ENCODE measurements at places on chromosomes 12 and 14. TPM values are rescaled to one million over a fixed set of nuclear protein-coding genes. Genes with fewer than 3 reads are reported as not detected.
A peak's percentile ranks its signal among the peaks of the same experiment; 100 is the strongest.

DNA sequence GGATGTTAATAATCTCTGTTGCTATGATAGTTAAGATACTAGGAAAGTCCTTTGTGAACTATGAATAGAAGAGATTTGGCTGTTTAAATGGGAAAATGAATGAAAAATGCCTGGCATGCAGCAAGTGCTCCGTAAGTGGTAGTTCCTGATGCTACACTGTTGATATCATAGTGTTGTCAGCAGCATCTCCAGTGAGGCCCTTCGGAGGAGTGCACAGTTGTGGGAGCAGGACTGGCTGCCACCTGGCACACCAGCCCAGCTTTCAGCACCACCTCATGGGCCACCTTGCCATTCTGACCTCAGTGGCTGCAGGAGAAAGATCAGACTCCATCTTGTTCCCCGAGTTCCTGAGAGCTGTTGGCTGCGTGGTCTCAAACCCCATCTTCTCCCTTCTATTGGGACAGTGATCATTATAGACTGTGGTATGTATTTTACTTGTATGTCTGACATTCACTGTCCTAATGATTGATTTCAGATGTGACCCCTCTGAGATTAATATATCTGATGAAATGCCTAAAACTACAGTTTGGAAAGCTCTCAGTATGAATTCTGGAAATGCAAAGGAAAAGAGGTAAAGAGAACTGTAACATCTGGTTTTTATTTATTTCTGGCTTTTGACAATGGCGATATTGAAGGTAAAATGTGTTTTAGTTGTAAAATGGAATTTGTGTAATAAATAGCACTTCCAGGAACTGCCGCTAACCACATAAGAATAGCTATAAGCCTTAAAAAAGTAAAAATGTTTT, 80.9 kb downstream of the SLC4A8 start:
- DNase-seq = no peak
- no peaks in the 10 kb centered on the region for H3K4me1 ChIP-seq
- H3K36me3 ChIP-seq = no peaks in the 10 kb centered on the region
- no peak overlapping the region for H3K27ac ChIP-seq
- H3K27me3 ChIP-seq = no peaks in the 10 kb centered on the region
- H3K4me3 ChIP-seq = no peak overlapping the region

DNA sequence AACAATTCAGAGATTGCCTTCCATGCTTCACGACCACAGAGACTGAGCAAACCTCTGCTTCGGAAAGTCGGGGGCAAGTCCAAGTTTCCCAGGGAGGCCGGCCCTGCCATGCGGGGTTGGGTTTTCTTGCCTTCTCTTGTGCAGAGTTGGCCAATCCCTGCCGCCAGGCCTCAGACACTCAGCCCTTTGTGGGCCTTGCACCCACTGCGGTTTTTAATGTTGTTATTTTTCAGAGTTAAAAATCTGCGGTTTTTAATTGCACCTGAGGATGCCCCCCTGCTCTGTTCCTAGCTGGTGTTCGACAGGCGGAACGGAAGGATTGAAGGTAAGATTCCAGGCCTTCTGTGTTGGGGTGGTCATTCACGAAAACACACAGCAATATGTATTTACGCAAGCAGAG, 108.7 kb downstream of the CALM1 start:
- H3K4me3 ChIP-seq = no peak overlapping the region
- H3K36me3 ChIP-seq = no peaks in the 10 kb centered on the region
- no peak overlapping the region for H3K27ac ChIP-seq

GRCh38 chr12:107400686-107401447, 284.7 kb upstream of the PWP1 start:
- no peak overlapping the region for H3K4me3 ChIP-seq
- no peaks in the 10 kb centered on the region for H3K4me1 ChIP-seq
- no peaks in the 10 kb centered on the region for H3K27me3 ChIP-seq
- H3K27ac ChIP-seq = no peak overlapping the region

- H3K4me3 ChIP-seq = no peak overlapping the region
- H3K36me3 ChIP-seq = no peaks in the 10 kb centered on the region
- no peaks in the 10 kb centered on the region for H3K27me3 ChIP-seq
- DNase-seq = no peak
Observed at GRCh38 chr12:115134298-115134697, 450.3 kb upstream of the TBX3 start.

DNA sequence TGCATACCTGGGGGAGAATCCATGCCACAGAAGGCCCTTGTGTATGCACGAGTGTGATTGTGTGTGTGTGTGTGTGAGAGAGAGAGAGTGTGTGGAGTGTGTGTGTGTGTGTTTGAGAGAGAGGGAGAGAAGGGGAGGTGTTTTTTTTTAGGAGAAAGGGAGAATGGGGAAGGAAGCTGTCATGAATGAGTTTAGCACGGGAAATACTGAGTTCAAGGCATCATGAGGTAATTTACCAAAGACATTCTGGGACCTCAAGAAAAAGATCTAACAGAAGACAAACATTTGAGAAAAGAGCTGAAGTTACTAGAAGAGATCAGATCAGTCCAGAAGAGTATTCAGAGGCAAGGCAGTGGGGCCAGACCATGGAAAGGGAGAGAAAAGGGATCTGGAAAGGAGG, 157.1 kb downstream of the TTC7B start:
- no peak overlapping the region for H3K4me3 ChIP-seq
- peaks cover 9% of the 10 kb centered on the region for H3K36me3 ChIP-seq
- H3K4me1 ChIP-seq = peaks cover 20% of the 10 kb centered on the region
- H3K27me3 ChIP-seq = no peaks in the 10 kb centered on the region
- no peak for DNase-seq

GRCh38 chr14:85437148-85437547, 92.8 kb upstream of the FLRT2 start:
- H3K27ac ChIP-seq = no peak overlapping the region
- peaks cover 28% of the 10 kb centered on the region for H3K4me1 ChIP-seq
- no peaks in the 10 kb centered on the region for H3K36me3 ChIP-seq
- H3K27me3 ChIP-seq = no peaks in the 10 kb centered on the region

- DNase-seq = no peak
- H3K4me1 ChIP-seq = peaks cover 7% of the 10 kb centered on the region
- no peak overlapping the region for H3K4me3 ChIP-seq
- H3K27me3 ChIP-seq = peaks cover 23% of the 10 kb centered on the region
- H3K36me3 ChIP-seq = no peaks in the 10 kb centered on the region
Observed at GRCh38 chr12:108457006-108457733, 57.9 kb upstream of the FICD start.

- no peak for DNase-seq
- H3K36me3 ChIP-seq = peaks cover 29% of the 10 kb centered on the region
- peak overlapping the region; percentile 99 for H3K27ac ChIP-seq
- H3K27me3 ChIP-seq = no peaks in the 10 kb centered on the region
- peaks cover 39% of the 10 kb centered on the region for H3K4me1 ChIP-seq
Observed at GRCh38 chr14:21072781-21073339, 2.8 kb downstream of the ARHGEF40 start.

DNA sequence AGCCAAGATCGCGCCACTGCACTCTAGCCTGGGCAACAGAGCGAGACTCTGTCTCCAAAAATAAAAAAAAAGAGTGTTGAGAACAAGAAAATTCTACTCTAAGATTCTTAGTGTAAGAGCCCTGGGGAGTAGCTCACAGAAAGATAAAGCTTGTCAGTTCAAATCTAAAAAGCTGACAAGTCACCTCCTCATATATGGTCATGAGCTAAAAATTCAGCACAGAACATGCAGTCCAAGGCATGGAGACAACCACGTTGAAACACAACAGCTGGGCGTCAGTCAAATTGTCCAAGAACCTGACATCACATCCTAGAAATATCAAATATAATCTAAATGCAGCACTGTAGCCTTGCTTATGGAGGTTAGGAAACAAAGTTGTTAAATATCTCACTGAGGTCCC, 47.8 kb downstream of the CLIP1 start:
- no peaks in the 10 kb centered on the region for H3K27me3 ChIP-seq
- peaks cover 4% of the 10 kb centered on the region for H3K4me1 ChIP-seq
- peaks cover 36% of the 10 kb centered on the region for H3K36me3 ChIP-seq

- no peak overlapping the region for H3K27ac ChIP-seq
- no peaks in the 10 kb centered on the region for H3K36me3 ChIP-seq
- H3K27me3 ChIP-seq = peaks cover 21% of the 10 kb centered on the region
- no peak overlapping the region for H3K4me3 ChIP-seq
- DNase-seq = no peak
Observed at GRCh38 chr12:85163752-85164321, 116.2 kb upstream of the ALX1 start.

- H3K27ac ChIP-seq = no peak overlapping the region
- H3K4me3 ChIP-seq = no peak overlapping the region
- H3K36me3 ChIP-seq = no peaks in the 10 kb centered on the region
- H3K27me3 ChIP-seq = no peaks in the 10 kb centered on the region
- DNase-seq = no peak
Observed at GRCh38 chr12:89160716-89161123, 191.6 kb downstream of the DUSP6 start.

GRCh38 chr12:85191-85666, 18.7 kb downstream of the IQSEC3 start:
- no peak overlapping the region for H3K4me3 ChIP-seq
- peak; percentile 64 for DNase-seq
- no peak overlapping the region for H3K27ac ChIP-seq
- no peaks in the 10 kb centered on the region for H3K36me3 ChIP-seq
- peaks cover 8% of the 10 kb centered on the region for H3K4me1 ChIP-seq

DNA sequence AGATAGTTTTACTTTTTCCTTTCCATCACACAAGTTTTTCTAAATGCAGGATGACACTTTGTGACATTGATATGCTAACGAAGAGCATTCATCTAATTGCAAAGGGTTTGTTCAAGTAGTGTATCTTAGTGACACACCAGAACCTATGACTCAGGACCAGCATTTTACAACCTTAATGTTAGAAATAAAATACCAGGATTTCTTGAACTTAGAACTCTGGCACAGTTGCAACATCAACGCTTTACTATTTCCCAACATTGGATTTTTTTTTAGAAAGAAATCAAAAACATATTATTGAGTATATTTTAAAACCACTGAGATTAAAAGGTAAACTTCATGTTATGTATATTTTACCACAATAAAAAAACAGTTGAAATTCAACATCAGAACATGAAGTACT, 17.9 kb upstream of the PLEKHG6 start:
- H3K4me1 ChIP-seq = peaks cover 24% of the 10 kb centered on the region
- H3K4me3 ChIP-seq = no peak overlapping the region
- H3K27me3 ChIP-seq = no peaks in the 10 kb centered on the region
- DNase-seq = no peak
- H3K27ac ChIP-seq = no peak overlapping the region

DNA sequence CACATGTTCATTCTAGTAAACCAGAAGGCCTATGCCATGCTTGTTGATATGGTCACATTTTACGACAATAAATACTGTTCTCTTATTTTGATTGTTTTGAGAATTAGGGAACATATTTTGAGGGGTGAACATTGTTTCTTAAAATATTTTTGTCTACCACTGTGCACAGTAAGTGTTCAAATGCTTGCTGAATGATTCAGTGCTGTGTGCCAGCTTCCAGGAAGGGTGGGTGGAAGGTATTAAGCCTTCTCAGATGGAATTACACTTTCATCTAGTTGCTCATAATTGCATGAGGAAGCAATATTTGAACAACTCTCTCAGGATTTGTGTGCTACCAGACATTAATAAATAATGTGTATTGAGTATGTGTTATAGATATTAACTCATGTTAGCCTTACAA, 15.5 kb upstream of the TMX1 start:
- no peaks in the 10 kb centered on the region for H3K27me3 ChIP-seq
- no peak overlapping the region for H3K27ac ChIP-seq
- H3K36me3 ChIP-seq = no peaks in the 10 kb centered on the region
- DNase-seq = no peak

GRCh38 chr12:115137812-115138521, 454.0 kb upstream of the TBX3 start:
- H3K4me3 ChIP-seq = no peak overlapping the region
- no peaks in the 10 kb centered on the region for H3K36me3 ChIP-seq
- DNase-seq = no peak

GRCh38 chr12:50201987-50202521, 34.9 kb upstream of the CERS5 start:
- peaks cover 48% of the 10 kb centered on the region for H3K36me3 ChIP-seq
- H3K27me3 ChIP-seq = no peaks in the 10 kb centered on the region
- no peak overlapping the region for H3K4me3 ChIP-seq
- H3K4me1 ChIP-seq = peaks cover 25% of the 10 kb centered on the region
- DNase-seq = no peak

GRCh38 chr14:78327426-78328221, 157.5 kb downstream of the NRXN3 start:
- no peaks in the 10 kb centered on the region for H3K27me3 ChIP-seq
- H3K4me1 ChIP-seq = no peaks in the 10 kb centered on the region
- no peak for DNase-seq
- H3K4me3 ChIP-seq = no peak overlapping the region

DNA sequence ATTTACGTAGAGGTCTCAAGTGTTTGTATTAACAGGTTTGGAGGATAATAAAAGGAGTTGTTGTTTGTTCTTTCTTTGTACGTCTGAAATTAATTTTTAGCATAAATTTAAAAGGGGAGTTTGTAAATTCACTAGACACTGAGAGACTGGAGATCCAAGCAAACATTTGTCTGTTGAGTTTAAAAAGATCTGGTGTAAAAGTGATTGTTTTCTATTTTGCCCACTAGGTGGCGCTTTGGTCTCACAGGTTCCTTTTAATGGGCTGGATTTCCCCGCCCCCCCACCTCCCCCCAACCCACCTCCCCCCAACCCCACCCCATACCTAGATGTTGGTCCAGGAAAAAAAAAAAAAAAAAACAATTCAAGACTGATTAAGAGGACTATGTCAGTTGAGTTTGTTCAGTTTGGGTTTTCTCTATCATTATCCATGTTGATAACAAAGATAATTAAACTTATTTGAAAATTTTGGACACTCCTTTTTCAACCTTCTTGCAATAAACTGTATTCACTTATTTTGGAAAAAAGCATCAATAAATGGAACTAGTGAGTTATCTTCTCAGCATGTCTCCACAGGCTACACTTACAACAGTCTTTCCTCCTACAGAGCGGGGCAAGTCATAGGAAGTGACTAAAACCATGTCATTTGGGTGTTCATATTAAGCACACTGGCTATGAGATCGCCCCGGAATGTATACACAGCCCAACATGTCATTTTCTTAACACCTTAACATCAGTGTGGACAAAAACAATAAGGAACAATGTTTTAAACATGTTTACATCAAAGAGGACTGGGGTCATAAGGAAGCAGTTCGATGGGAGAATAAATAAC, 841.1 kb downstream of the NRXN3 start:
- H3K36me3 ChIP-seq = no peaks in the 10 kb centered on the region
- H3K27me3 ChIP-seq = no peaks in the 10 kb centered on the region
- peaks cover 12% of the 10 kb centered on the region for H3K4me1 ChIP-seq
- peak overlapping the region; percentile 3 for H3K27ac ChIP-seq

GRCh38 chr12:52629281-52630007, 11.1 kb upstream of the KRT73 start:
- no peak overlapping the region for H3K4me3 ChIP-seq
- H3K27me3 ChIP-seq = peaks cover 68% of the 10 kb centered on the region
- H3K4me1 ChIP-seq = no peaks in the 10 kb centered on the region
- DNase-seq = peak; percentile 54
- H3K36me3 ChIP-seq = no peaks in the 10 kb centered on the region

GRCh38 chr12:120257041-120257821, 8.3 kb downstream of the PXN start:
- H3K27ac ChIP-seq = peak overlapping the region; percentile 92
- H3K4me1 ChIP-seq = peaks cover 62% of the 10 kb centered on the region
- no peaks in the 10 kb centered on the region for H3K27me3 ChIP-seq
- H3K4me3 ChIP-seq = peak overlapping the region; percentile 50

The SLCO1B3 gene
- total RNA-seq = not detected

The CDKN3 gene
- 10.6 TPM for total RNA-seq

The CBLN3 gene
- total RNA-seq = 6.1 TPM

The YEATS4 gene
- 15.9 TPM for total RNA-seq

The ATP5F1B gene
- 423 TPM for total RNA-seq

The PZP gene
- total RNA-seq = not detected

The MDGA2 gene
- 0.19 TPM for total RNA-seq

The IL22 gene
- total RNA-seq = not detected

The CACNA1C gene
- 59.1 TPM for total RNA-seq

The RERGL gene
- not detected for total RNA-seq

The SOAT2 gene
- total RNA-seq = not detected

The IQSEC3 gene
- 0.37 TPM for total RNA-seq

The EIF2S3B gene
- 0.97 TPM for total RNA-seq

The CIROP gene
- total RNA-seq = not detected

The RAD9B gene
- 0.64 TPM for total RNA-seq

The POTEG gene
- not detected for total RNA-seq

Data from osteocyte (in vitro differentiated cells).